NCI-H460 (cell line): ENCODE measurements at places on chromosomes 4 and X. TPM values are rescaled to one million over a fixed set of nuclear protein-coding genes. Genes with fewer than 3 reads are reported as not detected.

TLR1 gene
- 2.9 and 3.6 TPM in 2 replicates for total RNA-seq

GRCh38 chr4:178752954-178753525 lies 1310.8 kb upstream of the AGA start:
- no peak for DNase-seq

- no peak for DNase-seq
Observed at GRCh38 chr4:103497692-103498091, 222.1 kb downstream of the TACR3 start.

- peak; percentile 69 for DNase-seq
Observed at GRCh38 chrX:118603981-118604380, 108.4 kb downstream of the DOCK11 start.
